ENCODE measurements at places on chromosomes 12 and 14. TPM values are rescaled to one million over a fixed set of nuclear protein-coding genes. Genes with fewer than 3 reads are reported as not detected.

Gene VRTN
- not detected for total RNA-seq

Gene CCDC196
- total RNA-seq = not detected

Gene TRIM9
- 64.8 TPM for total RNA-seq

Gene TMEM179
- total RNA-seq = 24.7 TPM

Gene INHBC
- total RNA-seq = not detected

Gene EML1
- total RNA-seq = 187 TPM

Gene SLC25A21
- 0.49 TPM for total RNA-seq

Gene JKAMP
- total RNA-seq = 125 TPM

Gene TMEM132C
- total RNA-seq = 15.1 TPM

Gene STXBP6
- total RNA-seq = 13.9 TPM

Gene KRT80
- 1.6 TPM for total RNA-seq

Gene HELB
- total RNA-seq = 14.5 TPM

Gene PLEKHG7
- 1.2 TPM for total RNA-seq

Gene JPH4
- 10.6 TPM for total RNA-seq

Gene MAP1LC3B2
- total RNA-seq = 1.5 TPM

Gene OLR1
- total RNA-seq = 0.60 TPM

Gene MYO1H
- total RNA-seq = 0.82 TPM

Gene TCL1B
- not detected for total RNA-seq

Gene SYT1
- 138 TPM for total RNA-seq

Gene C14orf132
- total RNA-seq = 69.9 TPM

Gene PIWIL1
- 1.5 TPM for total RNA-seq

Gene ANO2
- total RNA-seq = 94.8 TPM

Gene CALCOCO1
- 168 TPM for total RNA-seq

Gene LRRC10
- total RNA-seq = not detected

Gene RPS6KA5
- 26.5 TPM for total RNA-seq

Gene FOXN4
- total RNA-seq = 3.4 TPM

Gene PIANP
- 2.2 TPM for total RNA-seq

Gene SLC25A3
- 454 TPM for total RNA-seq

Gene PRB2
- total RNA-seq = not detected

Gene MANSC4
- total RNA-seq = not detected

Gene KCNH3
- 0.93 TPM for total RNA-seq

Gene KCNC2
- total RNA-seq = 7.5 TPM

Gene LRRK2
- 19.8 TPM for total RNA-seq
